Osteocyte (in vitro differentiated cells): ENCODE measurements at places on chromosomes 1 and 21. TPM values are rescaled to one million over a fixed set of nuclear protein-coding genes. Genes with fewer than 3 reads are reported as not detected.
A peak's percentile ranks its signal among the peaks of the same experiment; 100 is the strongest.

GRCh38 chr1:41315871-41316270, 45.4 kb upstream of the FOXO6 start:
- peak; percentile 57 for DNase-seq
- peaks cover 26% of the 10 kb centered on the region for H3K4me1 ChIP-seq
- H3K27me3 ChIP-seq: peaks cover 5% of the 10 kb centered on the region
- H3K36me3 ChIP-seq: no peaks in the 10 kb centered on the region
- H3K27ac ChIP-seq: no peak overlapping the region

DNA sequence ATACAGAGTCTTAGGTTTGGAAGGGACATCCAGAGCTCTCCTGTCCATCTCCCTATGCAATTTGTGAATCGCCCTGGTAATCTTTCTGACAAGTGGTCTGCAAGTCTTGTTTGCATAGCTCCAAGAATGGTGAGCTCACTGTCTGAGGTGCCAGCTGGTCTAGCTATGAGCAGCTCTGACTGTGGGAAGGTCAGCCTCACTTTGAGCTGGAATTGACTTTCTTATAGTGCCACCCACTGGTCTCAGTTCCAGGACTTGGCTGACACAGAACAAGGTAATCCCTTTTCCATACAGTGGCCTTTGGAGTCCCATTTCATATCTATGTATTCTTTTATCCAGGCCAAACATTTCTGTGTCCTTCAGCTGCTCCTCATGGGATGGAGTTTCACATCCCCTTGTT, 95.6 kb upstream of the C8B start:
- no peaks in the 10 kb centered on the region for H3K4me1 ChIP-seq
- no peak for DNase-seq
- no peak overlapping the region for H3K4me3 ChIP-seq

- peaks cover 13% of the 10 kb centered on the region for H3K4me1 ChIP-seq
- no peaks in the 10 kb centered on the region for H3K27me3 ChIP-seq
- H3K36me3 ChIP-seq: no peaks in the 10 kb centered on the region
- peak overlapping the region; percentile 80 for H3K27ac ChIP-seq
Measured at GRCh38 chr1:211591980-211592493, 13.1 kb upstream of the SLC30A1 start.

- H3K27me3 ChIP-seq: no peaks in the 10 kb centered on the region
- H3K4me1 ChIP-seq: no peaks in the 10 kb centered on the region
- H3K36me3 ChIP-seq: no peaks in the 10 kb centered on the region
- no peak overlapping the region for H3K4me3 ChIP-seq
- H3K27ac ChIP-seq: no peak overlapping the region
Measured at GRCh38 chr1:29317916-29318530, 81.7 kb downstream of the PTPRU start.

DNA sequence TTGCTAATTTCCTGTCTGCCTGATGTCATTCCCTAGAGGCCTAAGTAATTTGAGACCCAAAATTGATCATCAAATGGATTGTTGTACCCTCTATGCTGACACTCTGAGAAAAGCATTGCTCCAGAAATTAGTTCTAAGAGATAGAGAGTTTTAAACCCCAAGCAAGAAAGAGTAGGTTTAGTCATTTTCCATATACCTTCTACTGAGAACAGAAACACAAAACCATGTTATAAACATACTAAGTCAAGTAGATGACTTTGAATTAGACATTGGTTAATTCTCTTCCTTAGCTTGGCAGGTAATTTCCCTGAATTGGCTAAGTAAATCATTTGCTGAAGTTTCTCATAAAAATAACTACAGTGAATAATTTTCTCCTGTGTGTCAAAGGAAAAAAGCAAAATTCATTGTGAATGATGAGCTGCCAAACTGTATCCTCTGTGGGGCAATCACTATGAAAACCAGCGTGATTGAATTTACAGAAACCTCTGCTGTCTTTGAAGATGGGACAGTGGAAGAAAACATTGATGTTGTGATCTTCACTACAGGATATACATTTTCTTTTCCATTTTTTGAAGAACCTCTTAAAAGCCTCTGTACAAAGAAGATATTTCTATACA, 20.1 kb downstream of the FMO4 start:
- no peaks in the 10 kb centered on the region for H3K27me3 ChIP-seq
- no peak overlapping the region for H3K4me3 ChIP-seq
- H3K27ac ChIP-seq: no peak overlapping the region
- no peaks in the 10 kb centered on the region for H3K4me1 ChIP-seq
- H3K36me3 ChIP-seq: no peaks in the 10 kb centered on the region
- DNase-seq: no peak

- DNase-seq: no peak
- H3K4me1 ChIP-seq: no peaks in the 10 kb centered on the region
- peaks cover 4% of the 10 kb centered on the region for H3K27me3 ChIP-seq
- H3K36me3 ChIP-seq: no peaks in the 10 kb centered on the region
Measured at GRCh38 chr1:20139776-20140612, 871 bp downstream of the PLA2G2F start.

GRCh38 chr1:154619181-154619948, 11.4 kb upstream of the ADAR start:
- H3K4me1 ChIP-seq: peaks cover 8% of the 10 kb centered on the region
- H3K36me3 ChIP-seq: no peaks in the 10 kb centered on the region
- H3K27me3 ChIP-seq: no peaks in the 10 kb centered on the region
- no peak for DNase-seq
- no peak overlapping the region for H3K4me3 ChIP-seq
- H3K27ac ChIP-seq: no peak overlapping the region

DNA sequence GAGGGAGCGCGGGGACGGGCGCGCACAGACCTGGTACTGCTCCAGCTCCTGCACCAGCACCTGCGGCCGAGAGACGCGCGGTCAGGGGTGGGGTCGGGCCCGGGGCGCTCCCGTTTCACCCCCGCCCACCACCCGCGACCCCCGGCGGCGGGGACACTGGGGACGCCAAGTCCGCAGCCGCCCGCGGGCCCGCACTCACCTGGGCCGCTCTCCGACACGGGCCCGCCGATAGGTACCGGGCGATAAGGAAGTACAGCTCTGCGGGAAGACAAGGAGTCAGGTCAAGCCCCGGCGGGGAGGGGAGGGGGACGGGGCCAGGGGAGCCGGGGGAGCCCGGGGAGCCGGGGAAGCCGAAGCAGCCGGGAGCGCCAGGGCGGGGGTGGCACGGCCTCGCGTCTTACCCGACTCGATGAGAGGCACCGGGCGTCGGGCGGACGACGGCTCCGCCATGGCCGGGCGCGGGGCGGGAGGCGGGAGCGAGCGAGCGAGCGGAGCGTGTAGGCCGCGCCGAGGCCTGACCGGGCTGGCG, 326 bp downstream of the BRWD1 start:
- H3K4me3 ChIP-seq: peak overlapping the region; percentile 93
- H3K27ac ChIP-seq: no peak overlapping the region
- H3K36me3 ChIP-seq: peaks cover 20% of the 10 kb centered on the region

Gene AMY1C
- total RNA-seq: not detected in 2 replicates

Gene S100PBP
- 49.8 and 54.4 TPM in 2 replicates for total RNA-seq
